Right kidney (tissue), 9 donors: ENCODE measurements at places on chromosomes 4 and X.

GRCh38 chr4:81509822-81510221, 38.1 kb upstream of the RASGEF1B start:
- no peak for DNase-seq

GRCh38 chr4:24382381-24382780, 202.0 kb downstream of the DHX15 start:
- DNase-seq: no peak

DNA sequence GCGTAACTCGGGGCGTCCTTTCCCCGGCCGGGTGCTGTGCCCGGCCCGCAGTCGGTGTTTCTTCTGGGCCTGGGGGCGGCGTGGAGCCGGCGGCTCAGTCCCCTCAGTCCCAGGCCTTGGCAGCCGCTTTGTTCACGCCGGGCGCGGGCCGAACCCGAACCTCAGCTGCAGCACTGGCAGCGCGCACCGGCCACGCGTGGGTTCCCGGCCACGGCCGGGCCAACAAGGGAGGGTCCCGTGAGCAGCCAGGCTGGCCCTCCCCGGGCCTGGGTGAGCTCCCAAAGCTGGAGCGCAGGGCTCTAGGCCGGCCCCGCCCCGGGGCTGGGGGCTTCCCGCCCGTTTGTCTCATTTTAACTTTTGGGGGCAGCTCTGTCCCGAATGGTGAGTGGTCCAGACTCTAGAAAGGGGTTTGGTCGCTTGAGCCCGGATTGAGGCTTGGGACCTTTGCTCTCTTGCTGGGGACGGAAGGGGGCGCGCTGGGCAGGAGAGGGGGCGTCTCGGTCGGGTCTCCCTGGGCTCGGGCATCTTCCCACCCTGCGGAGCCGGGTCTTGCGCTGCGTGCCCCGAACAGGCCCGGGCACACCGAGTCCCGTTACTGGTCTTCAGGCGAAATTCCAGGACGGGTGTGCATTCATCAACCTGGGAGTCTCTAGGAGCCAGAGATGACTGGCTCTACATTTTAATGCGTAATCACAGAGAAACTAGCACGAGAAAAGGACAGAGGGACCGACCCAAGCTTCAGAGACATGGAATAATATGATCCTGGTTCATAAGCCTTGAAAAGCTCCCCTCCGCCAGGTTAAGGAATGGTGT, 177.1 kb downstream of the CBR4 start:
- DNase-seq: peak; percentile 84

DNA sequence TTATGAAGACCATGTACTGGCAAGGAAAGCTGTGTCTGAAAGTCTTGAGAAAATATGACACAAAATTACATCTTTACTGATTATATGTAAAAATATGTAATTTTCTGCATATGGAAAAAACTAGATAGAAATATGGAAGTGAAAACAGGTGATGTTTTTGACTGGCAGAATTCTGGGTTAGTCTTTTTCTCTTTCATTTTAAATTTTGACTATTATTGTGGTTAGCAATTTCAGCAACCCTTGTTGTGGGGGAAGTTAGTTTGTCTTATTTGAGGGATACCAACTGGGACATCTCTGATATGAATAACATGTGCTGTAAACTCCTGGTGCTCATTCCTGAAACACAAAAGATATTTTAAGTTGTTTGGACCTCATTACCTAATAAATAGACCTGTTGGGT, 49.9 kb upstream of the CPEB2 start:
- no peak for DNase-seq

DNA sequence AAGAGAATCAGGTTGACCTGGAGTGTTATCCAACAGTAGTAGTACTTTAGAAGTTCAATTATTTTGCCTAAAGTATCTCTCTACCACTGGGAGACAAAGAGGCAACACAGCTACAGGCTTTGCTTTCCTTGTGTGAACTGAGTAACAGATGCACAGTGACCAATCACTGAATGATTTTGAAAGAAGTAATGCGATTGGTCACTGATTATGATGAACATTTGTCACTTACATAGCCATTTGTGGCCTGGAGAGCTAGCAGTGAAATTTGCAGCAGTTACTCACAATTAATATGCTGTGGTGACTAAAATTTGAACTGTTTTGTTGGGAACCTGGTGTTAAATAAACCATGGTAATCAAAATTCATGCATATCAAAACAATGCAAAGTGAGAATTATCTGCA, 508.7 kb upstream of the DIPK2B start:
- no peak for DNase-seq

- DNase-seq: no peak
These were observed 192.7 kb downstream of the ARAP2 start for GRCh38 chr4:36051634-36052033.

GRCh38 chr4:151446208-151446607, 37.2 kb downstream of the FHIP1A start:
- no peak for DNase-seq

- DNase-seq: no peak
These were observed 145.1 kb downstream of the CAMK2D start for GRCh38 chr4:113616443-113616842.

- DNase-seq: no peak
These were observed 1023.0 kb upstream of the GRID2 start for GRCh38 chr4:91280551-91281290.

- DNase-seq: no peak
These were observed 2.8 kb upstream of the CHIC2 start for GRCh38 chr4:54067166-54067565.
